ENCODE measurements at places on chromosomes 6 and 20. TPM values are rescaled to one million over a fixed set of nuclear protein-coding genes. Genes with fewer than 3 reads are reported as not detected.

PLG gene
- total RNA-seq: not detected

TBX18 gene
- 6.5 TPM for total RNA-seq

SLC52A3 gene
- under 0.01 TPM for total RNA-seq

C20orf144 gene
- 0.41 TPM for total RNA-seq

RBPJL gene
- not detected for total RNA-seq

MYT1 gene
- total RNA-seq: 6.9 TPM

POM121L2 gene
- not detected for total RNA-seq

APOBEC2 gene
- total RNA-seq: not detected

BPI gene
- total RNA-seq: under 0.01 TPM

RARS2 gene
- 45.7 TPM for total RNA-seq

TRIM40 gene
- not detected for total RNA-seq

BTNL2 gene
- not detected for total RNA-seq

PLCB1 gene
- total RNA-seq: 48.9 TPM

FBXO30 gene
- total RNA-seq: 92.9 TPM

OXT gene
- total RNA-seq: not detected

FAM209B gene
- total RNA-seq: not detected

ECHDC1 gene
- total RNA-seq: 49.7 TPM

TCF15 gene
- under 0.01 TPM for total RNA-seq

SSTR4 gene
- total RNA-seq: 0.41 TPM

ADGB gene
- total RNA-seq: under 0.01 TPM

PFDN6 gene
- total RNA-seq: 31.0 TPM

NMBR gene
- 4.9 TPM for total RNA-seq

PNLDC1 gene
- total RNA-seq: not detected

MEP1A gene
- total RNA-seq: not detected

VSX1 gene
- total RNA-seq: not detected

LIN28B gene
- 0.41 TPM for total RNA-seq

RGS17 gene
- 112 TPM for total RNA-seq

RUNX2 gene
- 0.41 TPM for total RNA-seq

SLC17A1 gene
- not detected for total RNA-seq

OR2H1 gene
- total RNA-seq: under 0.01 TPM

FGD2 gene
- 0.82 TPM for total RNA-seq

MCHR2 gene
- total RNA-seq: 12.6 TPM

WFDC2 gene
- total RNA-seq: 3.3 TPM

ZSCAN23 gene
- 11.0 TPM for total RNA-seq

TRAPPC3L gene
- under 0.01 TPM for total RNA-seq

REV3L gene
- 95.0 TPM for total RNA-seq

All from frontal cortex (tissue), 4 donors.